ENCODE measurements at places on chromosomes 2 and 18.

- DNase-seq = peak; percentile 58
These were observed 37.5 kb upstream of the ZBTB7C start for GRCh38 chr18:48446582-48447225.

DNA sequence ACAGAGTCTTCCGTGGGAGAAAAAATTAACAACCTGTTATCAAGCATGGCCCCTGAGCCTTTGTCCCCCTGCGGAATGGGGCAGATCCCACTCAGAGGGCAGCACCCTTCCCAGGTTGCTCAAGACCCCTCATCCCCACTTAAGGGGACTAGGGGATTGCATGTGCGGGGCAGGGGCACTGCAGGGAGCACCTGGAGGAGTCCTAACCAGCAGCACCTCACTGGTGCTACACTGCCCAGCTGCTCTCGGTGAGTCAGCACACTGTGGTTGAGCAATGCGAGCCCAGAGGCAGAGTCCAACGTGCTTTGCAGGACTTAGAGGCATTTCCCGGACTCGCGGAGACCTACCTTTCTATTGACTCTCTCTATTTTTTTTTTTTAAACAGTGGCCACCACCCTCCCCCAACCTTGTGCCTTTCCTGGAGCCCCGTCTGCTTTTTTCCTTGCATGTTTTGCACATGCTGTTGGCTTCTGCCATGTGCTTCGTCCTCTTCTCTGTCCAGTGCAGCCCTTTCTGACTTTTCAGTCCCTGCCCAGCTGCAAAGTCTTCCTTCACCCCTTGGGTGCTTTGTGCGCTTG lies 74.0 kb downstream of the IL1R2 start:
- DNase-seq = no peak

DNA sequence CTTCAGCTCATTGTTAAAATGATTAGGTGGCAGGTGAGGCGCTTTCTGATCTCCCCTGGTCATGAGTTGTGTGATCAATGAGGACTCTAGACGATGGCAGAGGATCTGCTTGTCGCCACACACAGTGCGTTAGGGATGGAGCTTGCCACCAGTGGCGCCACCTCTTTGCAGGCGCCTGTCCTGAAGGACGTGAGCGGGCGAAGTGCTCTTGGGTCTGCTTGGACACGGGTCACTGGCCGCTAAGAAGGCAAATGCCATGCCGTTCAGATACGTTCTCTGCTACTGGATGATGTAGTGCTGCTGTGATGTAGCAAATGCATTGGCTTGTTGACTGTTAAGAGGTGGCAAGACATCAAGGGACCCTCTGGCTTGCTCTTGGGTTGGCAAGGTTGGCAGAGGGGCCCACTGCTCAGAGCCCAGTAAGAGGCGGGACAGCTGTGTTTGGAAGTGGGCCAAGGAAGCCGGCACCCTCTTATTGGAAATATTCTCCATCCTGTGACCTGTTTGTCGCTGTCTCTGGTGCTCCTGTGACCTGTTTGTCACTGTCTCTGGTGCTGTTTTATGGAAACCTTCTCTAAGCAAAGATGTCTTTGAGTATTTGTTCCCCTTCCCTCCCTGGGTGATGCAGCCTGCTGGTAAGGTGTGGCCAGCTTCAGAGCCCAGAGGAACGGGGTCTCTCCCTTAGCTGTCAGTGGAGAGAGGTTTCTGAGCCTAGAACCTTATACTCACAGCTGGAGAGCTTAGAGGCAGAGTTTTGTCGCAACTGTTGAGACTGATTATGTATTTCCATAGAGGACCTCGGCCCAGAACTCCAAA lies 14.6 kb downstream of the LDLRAD4 start:
- DNase-seq = no peak

DNA sequence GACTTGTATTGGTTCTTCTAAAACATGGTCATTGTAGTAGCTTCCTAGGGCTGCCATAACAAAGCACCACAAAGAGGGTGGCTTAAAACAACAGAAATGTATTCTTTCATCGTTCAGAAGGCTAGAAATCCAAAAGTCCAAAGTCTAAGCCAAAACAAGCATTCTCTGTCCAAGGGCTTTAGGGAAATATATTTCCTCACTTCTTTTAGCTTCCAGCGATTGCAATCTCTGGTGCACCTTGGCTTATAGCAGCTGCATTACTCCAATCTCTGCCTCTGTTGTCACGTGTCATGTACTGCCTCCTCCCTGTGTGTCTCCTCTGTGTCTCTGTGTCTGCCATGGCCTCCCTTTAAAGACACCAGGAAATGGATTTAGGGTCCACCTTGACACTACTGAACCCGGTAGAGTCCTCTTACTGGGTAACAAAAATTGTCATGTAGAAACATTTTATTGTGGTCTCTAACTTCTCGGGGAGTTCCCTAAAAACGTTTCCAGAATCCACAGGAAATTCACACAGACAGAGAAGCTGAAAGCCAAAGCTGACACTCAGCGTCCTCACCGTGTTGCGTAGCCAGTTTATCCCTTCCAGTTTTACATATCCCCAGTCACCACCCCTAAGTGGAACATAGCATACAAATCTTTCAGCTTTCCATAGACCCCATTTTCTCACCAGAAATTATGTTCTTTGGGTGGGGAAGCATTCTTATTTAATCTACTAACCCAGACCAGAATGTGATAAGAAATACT lies 20.7 kb upstream of the TTN start:
- DNase-seq = no peak

DNA sequence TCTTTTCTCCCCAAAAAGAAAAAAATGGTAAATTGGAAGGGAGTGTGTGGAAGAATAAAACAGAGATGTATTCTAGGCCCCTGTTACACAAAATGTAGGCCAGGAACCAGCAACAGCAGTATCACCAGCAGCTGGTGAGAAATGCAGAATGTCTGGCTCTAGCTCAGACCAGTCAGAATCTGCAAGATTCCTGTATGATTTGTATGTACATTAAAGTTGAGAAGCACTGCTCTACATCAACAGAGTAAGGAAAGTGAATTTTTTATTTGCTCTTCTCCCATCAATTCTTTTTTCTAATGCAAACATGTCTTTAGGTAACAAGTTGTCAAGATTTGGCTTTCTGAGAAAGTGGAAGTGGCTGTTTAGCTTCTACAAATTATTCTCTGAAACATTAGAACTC lies 235.4 kb upstream of the FANCL start:
- DNase-seq = no peak

GRCh38 chr2:75640621-75641121 lies 5.9 kb upstream of the MRPL19 start:
- peak; percentile 47 for DNase-seq

GRCh38 chr2:124973396-124973795 lies 948.3 kb downstream of the CNTNAP5 start:
- DNase-seq = no peak

DNA sequence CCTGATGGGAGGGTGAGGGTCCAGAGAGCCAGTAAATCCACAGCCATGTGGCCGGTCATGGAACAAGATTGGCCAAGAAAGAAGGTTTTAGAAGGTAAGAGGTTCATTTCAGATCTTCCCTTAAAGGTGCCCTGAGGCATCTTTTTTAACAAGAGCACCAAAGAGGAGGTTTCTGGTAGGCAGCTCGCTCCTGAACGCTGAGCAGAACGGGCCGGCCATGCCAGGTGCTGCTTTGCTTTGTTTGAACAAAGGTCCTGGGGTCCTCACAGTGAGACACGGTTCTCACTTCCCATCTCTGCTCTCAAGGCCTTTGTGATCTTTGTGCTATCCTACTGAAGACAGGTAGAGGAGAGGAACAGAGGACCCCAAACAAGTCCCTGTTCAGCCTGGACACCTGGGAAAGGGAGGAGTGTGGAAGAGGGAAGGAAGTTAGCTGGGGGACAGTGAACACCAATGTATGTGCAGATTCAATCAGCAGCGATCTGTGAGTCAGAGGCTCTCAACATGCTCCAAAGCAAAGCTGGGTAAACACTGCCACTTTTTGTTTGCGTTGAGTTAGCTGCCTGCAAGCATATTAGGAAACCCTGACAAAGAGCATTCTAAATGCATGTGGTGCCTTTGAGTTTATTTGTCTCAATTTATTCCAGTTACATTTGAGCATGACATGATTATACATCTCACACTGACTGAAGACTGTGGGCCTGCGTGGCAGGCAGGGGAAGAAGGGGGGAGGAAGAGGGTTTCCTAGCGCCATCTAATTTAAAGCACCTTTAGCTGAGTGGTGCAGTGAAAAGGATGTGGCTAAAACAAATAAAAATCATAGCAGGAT lies 102.4 kb downstream of the ASB1 start:
- no peak for DNase-seq

GRCh38 chr2:138275881-138276280 lies 225.7 kb upstream of the SPOPL start:
- no peak for DNase-seq

DNA sequence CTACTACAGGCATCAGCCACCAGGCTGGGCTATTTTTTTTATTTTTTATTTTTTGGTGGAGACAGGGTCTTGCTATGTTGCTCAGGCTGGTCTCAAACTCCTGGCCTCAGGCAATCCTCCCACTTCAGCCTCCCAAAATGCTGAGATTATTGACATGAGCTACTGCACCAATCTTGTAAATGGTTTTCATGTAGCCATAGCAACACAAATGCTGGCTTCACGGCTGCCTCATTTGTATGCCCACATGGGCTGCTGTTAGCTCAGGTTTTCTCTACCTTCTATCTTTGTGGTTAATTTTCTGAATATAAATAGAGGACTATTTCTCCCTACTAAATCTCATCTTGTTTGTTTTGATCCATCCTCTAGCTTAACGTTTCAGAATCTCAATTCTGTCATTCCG lies 58.2 kb downstream of the PLEKHM3 start:
- DNase-seq = no peak

GRCh38 chr2:10493634-10494281 lies 45.6 kb upstream of the ODC1 start:
- peak; percentile 89 for DNase-seq

DNA sequence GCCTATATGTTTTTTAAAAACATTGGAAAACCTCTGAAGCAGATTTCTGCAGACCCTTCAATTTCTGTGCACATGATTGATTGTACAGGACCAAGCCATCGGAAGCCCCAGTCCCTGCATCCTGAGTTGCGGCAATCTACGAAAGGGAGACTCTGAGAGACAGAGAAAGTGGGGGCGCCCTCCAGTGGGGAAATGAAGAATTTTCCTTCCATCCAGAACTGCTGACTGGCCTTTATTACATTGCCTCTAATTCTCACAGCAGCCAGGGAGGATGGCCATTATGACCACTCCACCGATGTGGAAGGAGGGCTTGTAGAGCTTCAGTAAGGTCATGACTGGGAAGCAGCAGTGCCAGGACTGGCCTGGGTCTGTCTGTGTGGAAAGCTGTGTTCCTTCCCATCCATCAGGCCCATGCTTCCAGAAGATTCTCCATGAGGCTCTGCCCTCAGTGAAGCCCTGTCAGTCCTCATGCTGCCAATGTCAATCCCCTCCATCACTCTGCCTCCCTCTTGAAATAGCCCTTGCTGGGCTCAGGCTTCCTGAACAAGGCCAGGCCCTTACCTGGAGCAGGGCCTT lies 20.0 kb upstream of the RESP18 start:
- peak; percentile 53 for DNase-seq

DNA sequence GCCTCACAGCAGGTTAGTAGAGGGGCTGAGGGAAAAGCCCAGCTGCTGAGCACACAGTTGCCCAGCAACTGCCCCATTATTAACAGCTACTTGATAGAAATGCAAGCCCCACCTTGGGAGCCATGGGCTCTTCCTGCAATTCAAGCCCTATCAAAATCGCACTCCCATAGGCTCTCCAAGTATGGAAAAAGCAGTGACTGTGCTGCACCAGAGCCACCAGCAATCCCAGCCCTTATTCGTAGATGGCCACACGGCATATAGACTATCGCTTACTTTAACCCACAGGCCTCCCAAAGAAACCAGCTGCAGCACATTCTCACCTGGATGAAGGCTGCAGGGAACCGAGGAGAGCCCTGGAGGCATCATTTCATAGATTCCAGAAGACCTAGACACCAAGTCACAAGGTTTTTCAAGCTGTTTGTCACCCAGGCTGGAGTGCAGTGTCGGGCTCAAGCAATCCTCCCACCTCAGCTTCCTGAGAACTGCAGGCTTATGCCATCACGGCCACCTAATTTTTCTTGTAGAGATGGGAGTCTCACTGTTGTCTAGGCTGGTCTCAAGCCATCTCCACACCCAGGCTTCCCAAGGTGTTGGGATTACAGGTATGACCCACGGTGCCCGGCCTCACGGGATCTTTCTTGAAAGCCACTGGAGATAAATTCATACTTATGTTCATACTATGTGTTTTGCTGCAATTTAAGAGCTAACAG lies 11.3 kb downstream of the NCL start:
- no peak for DNase-seq

DNA sequence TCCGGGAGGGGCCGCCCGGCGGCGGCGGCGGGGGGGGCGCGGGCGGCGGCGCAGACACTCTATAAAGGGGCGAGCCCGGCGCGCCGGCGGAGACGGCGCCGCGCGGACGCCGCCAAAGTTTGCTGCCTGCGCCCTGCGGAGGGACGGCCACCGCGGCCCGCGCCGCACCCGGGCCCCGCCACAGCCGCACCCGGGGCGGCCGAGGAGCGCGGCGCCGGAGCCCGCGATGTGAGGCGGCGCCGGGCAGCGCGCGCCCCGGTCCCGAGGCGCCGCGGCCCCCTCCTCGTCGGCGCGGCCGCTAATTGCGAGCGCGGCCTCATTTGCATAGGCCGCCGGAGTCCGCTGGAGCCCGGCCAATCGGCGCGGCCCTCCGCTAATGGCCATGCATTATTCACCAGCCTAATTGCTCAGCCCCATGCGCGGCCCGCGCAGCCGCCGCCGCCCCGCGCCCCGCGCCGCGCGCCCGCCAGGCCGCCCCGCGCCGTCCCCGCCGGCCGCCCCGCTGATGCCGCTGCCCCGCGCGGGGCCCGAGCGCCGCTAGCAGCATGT lies at the start of gene SALL3:
Gene SALL3 (plus strand): TSS at position 89 of the 549 bp plus-strand sequence. CDS start 457 bp downstream, at position 546.
- no peak for DNase-seq

DNA sequence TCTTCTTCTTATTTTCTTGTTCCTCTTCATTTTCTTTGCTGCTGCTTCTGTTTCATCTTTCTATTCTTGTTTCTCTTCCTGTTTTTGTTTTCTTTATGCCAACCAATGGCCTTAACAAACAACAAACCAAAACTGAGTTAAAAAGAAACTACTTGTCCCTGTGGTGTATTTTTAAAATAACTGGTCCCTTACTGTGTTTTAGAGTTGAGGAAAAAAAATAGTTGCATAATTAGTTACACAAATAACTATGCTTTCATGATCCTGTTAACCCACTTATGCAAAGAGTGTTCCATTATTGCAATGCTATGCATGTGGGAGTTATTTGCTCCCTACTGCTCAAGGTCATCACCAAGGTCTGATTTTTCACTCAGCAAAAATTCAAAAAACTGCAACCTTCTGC lies 39.5 kb upstream of the IMP4 start:
- no peak for DNase-seq

- no peak for DNase-seq
These were observed 68.7 kb upstream of the ACSL3 start for GRCh38 chr2:222792001-222792611.

Data from CD4-positive, alpha-beta T cell treated with Interleukin-15 for 4 hours (primary cell).